ENCODE measurements at places on chromosomes 3 and 15.

DNA sequence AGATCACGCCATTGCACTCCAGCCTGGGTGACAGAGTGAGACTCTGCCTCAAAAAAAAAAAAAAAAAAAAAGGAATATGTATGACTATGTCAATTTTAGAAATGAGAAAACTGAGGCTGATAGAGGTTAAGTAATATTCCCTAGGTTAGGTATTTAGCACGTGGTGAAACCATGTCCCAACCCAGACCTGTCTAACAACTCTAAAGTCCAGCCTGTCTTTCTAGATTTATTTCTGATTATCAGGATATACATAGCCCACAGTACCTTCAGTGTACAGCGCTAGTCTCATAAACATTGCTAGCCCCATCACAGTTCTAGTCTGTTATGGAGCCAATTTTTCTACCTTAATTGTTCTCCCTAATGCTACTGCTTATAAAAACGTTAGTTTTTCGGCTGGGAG lies 88.4 kb upstream of the RAP2B start:
- DNase-seq, result no peak

GRCh38 chr15:100528833-100529428 lies at the start of gene CERS3:
Gene CERS3, minus strand, starts transcription at chr15:100528950. Its CDS starts 27,101 bp downstream, at chr15:100501849.
- no peak for DNase-seq

- no peak for DNase-seq
Measured at GRCh38 chr3:59531994-59532393, 482.2 kb upstream of the CFAP20DC start.

GRCh38 chr15:87215100-87215499 lies 1041.4 kb downstream of the NTRK3 start:
- DNase-seq, result no peak

DNA sequence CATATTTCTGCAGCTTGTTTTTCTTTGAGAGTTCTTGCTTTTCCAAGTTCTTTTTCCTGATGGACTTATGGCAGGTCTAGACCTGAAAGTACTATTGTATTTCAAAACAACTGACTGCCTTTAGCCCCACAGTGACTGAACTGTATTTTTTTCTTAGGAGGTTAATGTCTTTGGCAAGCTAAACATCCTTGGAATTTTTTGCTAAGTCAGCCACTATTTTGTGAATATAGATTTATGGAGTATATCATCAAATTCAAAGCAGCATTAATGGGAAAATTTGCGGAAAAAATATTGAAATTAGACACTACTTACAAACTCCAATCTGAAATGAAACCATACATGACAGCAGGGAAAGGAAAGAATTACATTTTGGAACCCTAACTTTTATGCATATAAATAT lies 8.6 kb downstream of the PIK3CA start:
- no peak for DNase-seq

All from globus pallidus (tissue), 1 donor.